GM12878 (cell line): ENCODE measurements at places on chromosomes 1 and 21. TPM values are rescaled to one million over a fixed set of nuclear protein-coding genes. Genes with fewer than 3 reads are reported as not detected.

Gene BARHL2
- not detected in 2 replicates for total RNA-seq

Gene KCNC4
- 1.7 and 1.8 TPM in 2 replicates for total RNA-seq

Gene PLD5
- total RNA-seq: not detected in 2 replicates

Gene LRRN2
- total RNA-seq: 0.05 TPM in 1 of 2 replicates, not detected in the other

Gene NIBAN1
- total RNA-seq: 66.4 and 67.8 TPM in 2 replicates

Gene CYP4A11
- total RNA-seq: 0.11 and 0.13 TPM in 2 replicates

Gene AGT
- total RNA-seq: 0.69 and 0.85 TPM in 2 replicates

Gene VAMP4
- total RNA-seq: 3.4 and 4.6 TPM in 2 replicates

- DNase-seq: no peak
These were observed 5.9 kb downstream of the RFX5 start for GRCh38 chr1:151340870-151341754.

- no peak for DNase-seq
These were observed 217.2 kb downstream of the ST6GALNAC3 start for GRCh38 chr1:76291737-76292136.

GRCh38 chr1:54220004-54220811 is 20.2 kb downstream of the MRPL37 start:
- DNase-seq: no peak

- no peak for DNase-seq
These were observed 36.7 kb upstream of the IGSF3 start for GRCh38 chr1:116704278-116704677.

DNA sequence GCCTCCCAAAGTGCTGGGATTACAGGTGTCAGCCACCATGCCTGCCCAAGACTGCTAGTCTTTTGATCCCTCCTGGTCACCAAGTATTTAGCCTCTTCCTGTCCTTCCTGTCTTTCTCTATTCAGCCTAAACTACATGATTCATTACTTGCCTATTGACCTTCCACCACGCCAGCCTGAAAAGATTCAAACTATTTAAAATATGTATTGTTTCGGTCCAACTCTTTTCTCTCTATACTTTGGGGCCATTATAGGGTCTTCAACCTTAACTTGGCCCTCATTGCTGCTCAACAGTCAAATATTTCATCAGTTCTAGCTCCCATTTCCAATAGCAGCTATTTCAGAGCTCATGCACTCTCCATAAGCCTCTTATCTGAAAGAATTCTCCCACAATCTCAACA is 153.0 kb downstream of the TNFSF18 start:
- DNase-seq: no peak

DNA sequence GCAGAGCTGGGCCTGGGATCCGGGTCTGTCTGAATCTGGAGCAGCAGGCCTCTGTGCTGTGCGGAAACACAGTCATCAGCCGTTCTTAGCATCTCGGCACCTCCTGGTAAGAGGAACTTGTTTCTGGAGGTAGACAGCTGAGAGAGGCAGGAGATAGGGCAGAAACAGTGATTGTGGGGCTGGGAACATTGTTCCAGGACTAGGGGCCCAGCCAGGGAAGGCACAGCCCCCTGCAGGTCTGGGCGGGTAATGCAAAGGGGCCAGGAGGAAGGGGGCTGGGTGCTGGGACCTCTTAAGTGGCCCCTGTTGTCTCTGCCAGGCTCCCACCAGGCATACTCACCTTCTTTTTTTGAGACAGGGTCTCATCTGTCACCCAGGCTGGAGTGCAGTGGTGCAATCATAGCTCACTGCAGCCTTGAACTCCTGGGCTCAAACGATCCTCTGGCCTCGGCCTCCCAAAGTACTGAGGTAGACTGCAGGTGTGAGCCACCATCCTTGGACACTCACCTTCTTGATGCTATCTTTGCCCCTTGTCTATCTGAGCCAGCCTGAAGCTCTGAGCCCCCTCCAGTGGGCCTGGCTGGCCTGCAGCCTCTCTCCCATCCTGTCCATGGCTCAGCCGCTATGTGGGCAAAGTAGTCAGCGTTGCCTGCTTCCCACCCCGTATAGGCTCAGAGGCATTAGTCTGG is 134.3 kb upstream of the ZBTB40 start:
- no peak for DNase-seq

DNA sequence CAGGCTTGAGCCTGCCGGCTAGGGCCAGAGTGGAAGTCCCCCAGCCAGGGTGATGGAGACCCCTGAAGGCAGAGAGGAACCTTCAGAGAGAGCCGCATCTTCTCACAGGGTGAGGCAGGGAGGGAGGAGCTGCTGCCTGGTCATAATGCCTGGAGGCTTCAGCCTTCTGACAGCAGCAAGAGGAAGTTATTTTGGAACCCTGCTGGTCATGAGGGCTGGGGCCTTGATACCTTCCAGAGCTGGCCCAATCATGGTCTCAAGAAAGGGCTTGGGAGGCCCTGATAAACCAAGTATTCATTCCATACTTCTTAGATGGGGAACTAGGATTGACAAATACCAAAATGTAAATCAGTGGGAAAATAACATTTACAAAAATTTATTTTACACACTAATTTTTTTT is 26.6 kb upstream of the MPZL1 start:
- DNase-seq: no peak

DNA sequence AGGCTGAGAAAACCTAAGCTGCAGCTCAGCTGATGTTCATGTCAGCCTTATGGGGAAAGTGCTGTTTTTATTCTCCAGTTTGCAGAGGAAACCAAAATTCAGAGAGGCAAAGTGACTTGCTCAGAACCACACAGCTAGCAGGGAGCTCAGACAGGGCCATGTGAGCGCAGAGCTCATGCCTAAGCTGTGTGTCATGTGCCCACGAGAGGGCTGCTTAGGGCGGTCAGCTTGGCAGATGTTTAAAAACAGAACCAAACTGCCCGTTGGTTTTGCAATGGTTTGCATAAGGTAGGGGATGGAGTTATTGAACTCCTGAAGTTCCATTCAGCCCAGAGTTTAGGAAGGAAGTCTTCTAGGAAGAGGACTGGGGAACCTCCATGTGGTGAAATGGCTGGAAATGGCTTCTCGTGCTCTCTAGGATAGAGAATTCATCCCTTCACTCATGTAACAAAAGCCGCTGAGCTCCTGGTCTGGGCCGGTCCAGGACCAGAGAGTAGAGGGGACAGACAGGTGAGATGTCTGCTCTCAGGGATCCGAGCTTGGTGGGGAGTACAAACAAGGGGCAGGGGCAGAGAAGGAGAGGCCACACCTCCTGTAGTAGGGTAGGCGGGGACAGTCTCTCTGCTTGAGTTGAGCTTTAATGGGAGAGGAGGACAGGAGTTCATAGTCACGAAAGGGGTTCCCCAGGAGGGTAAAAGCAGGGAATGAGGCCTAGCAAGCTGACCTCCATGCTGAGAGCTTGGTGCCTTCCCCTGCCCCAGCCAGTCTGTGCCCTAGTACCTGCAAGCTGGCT is 46.9 kb downstream of the ARHGEF10L start:
- no peak for DNase-seq
